Calu3 (cell line): ENCODE measurements at places on chromosomes 5 and 9.

DNA sequence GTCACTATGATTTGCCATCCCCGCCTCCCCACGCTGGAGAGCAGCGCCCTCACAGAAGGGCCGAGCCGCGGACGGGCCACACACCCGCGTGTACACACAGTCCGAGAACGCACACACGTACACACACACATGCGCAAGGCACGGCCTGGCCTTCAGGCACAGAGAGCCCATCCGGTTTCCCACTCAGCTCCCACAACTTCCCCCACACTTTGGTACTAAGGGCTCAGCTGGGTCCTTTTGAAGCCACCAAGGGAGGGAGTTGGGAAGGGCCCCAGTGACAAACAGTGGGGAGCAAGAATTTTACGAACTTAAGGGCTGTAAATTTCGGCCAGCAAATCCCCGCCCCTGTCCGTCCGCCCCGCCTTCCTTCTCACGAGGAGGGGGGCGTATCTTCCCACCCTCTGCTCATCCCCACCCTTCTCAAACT, 133.3 kb upstream of the HAND1 start:
- DNase-seq = no peak

DNA sequence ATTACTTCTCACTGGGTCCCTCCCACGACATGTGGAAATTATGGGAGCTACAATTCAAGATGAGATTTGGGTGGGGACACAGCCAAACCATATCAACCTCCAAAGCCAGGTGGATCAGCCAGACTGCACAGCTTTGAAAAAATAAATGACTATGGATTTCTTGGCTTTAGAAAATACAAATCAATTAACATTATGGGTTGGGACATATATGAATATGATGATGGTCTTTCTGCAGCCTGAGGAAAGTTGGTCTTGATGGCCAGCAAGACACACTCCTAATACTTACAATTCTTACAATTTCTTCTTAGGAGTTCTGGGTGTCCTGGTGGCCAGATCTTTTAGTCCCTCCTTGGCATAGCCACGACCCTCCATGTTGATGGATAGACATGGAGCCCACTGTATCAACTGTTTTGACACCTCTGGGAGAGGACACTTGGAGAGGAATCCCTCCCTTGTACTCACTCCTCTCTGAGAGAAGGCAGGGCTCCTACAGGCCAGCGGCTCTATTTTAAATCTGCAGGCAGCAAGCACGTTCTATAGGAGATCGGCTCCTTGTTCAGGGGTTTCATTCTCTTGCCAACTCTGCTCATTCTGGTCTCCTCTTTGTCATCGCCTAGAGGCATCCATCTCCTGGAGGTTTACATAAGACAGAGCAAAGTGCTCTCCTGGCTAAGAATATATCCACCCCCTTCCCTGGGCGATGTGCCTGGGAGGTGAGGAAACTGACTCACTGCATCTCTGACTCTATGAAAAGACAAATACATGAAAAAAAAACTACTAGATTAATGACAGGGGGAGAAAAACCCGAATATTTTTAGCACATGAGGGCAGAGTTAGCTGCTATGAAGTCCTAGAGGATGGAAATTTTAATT, 145.9 kb downstream of the CARTPT start:
- no peak for DNase-seq

- DNase-seq = no peak
Observed at GRCh38 chr5:168438349-168438748, 47.9 kb upstream of the RARS1 start.

- no peak for DNase-seq
Observed at GRCh38 chr5:149338364-149338763, 6.9 kb upstream of the GRPEL2 start.

DNA sequence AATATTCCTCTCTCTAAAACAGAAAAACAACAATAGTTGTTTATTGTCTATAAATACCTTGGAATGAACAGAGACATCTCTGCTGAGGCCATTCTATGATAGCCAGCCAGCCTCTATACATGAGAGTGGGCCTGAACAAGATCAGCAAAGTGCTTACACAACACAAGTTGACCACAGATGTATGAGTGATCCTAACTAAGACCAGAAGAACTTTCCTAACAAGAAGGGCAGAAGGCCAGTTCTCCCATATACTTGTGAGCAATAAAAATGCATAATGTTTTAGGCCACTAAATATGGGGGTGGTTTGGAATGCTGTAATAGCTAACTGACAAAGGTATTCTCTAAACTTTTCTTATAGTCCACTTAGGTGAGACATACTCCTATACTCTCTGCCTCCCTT, 345.7 kb downstream of the SPATA31D1 start:
- DNase-seq = no peak

- no peak for DNase-seq
Observed at GRCh38 chr9:136059851-136060670, 35.0 kb downstream of the NACC2 start.

DNA sequence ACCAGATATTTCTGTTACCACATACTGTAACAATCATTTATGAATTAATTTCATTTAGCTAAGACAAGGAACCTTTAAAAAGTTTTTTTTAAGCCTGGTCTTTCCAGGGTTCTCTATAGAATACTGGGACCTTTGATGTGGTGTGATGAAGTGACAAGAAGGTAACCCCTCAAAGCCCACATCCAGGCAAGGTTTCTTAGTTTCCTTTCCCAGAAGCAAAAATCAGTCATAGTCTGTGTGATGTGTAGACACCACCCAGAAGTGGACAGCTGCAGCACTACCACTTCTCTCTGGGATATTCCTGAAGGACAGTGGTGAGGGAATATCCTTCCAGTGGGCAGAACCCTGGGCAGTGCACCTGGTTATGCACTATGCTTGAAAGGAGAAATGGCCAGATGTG, 115.6 kb downstream of the TTC39B start:
- DNase-seq = no peak
